ENCODE measurements at places on chromosomes 5 and 9.
A peak's percentile ranks its signal among the peaks of the same experiment; 100 is the strongest.

- no peak for DNase-seq
These were observed 578 bp upstream of the TNFAIP8 start for GRCh38 chr5:119355244-119355638.

- DNase-seq: no peak
These were observed 51.9 kb upstream of the IFNK start for GRCh38 chr9:27472195-27472594.

- no peak for DNase-seq
These were observed 31.6 kb downstream of the DTWD2 start for GRCh38 chr5:118956727-118957126.

DNA sequence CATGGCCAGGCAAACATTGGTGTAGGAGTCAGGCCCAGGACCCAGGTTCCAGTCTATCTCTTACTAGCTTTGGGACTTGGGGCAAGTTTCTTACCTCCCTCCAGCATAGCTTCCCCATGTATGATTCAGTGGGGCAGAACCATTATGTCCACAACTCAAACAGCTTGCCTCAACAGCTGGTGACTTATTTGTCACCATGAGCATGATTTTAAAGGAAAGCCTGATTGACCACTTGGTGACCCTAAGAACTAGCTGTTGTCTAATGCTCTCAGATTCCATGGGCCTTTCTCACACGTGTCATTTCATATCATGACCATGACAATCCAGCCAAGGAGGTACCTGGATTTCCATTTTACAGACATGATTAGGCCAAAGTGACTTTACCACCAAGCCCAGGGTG, 126.4 kb downstream of the TTLL11 start:
- DNase-seq: no peak

DNA sequence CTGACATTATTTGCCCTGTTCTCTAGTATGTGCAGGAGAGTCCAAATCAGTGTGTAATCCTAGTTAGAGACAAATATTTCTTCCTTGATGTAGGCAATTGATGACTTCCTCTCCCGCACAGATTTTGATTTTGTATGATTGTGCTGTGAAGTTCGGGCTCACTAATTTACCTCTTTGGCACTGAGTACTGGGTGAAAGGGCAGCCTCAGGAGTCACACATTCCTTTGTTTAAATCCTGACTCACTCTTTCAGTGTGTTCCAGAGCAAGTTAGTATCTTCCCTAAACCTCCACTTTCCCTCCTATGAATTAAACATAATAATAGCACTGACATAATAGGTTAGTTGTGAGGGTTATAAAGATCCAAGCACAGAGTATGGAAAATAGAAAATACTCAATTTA, 269.7 kb downstream of the ISL1 start:
- DNase-seq: no peak

- no peak for DNase-seq
These were observed 10.2 kb upstream of the SLC1A3 start for GRCh38 chr5:36596247-36596646.

DNA sequence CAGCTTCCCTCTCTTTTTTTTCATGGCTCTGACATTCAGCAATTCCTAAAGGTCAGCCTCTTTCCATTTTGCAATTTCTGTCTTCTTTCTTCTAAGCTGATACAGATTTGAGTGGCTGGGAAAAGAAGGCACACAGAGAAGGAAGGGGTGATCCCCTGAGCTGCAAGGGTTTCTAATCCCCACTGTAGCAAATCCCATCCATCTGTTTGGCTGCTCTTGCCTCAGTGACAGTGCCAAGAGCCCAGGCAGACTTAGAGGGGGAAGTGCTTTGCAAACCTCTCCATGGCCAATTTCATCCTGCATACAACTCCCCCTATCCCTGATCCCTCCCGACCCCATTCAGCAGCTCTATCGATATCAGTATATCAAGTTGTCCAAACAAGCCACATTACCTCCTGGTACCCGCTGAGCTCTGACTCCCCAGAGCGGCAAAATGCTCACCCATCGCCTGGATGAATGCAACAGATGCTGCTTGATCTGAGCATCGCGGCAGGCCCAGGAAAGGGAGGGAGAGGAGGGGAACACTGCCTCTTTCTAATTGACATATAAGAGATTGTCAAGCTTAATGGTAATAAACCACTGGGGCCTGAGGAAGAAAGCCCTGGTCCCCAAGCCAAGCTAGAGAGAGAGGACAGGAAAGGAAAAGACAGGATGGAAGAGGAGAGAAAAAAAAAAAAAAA, 268.9 kb downstream of the ASTN2 start:
- DNase-seq: no peak

- no peak for DNase-seq
These were observed 62.8 kb upstream of the STC2 start for GRCh38 chr5:173391031-173391430.

DNA sequence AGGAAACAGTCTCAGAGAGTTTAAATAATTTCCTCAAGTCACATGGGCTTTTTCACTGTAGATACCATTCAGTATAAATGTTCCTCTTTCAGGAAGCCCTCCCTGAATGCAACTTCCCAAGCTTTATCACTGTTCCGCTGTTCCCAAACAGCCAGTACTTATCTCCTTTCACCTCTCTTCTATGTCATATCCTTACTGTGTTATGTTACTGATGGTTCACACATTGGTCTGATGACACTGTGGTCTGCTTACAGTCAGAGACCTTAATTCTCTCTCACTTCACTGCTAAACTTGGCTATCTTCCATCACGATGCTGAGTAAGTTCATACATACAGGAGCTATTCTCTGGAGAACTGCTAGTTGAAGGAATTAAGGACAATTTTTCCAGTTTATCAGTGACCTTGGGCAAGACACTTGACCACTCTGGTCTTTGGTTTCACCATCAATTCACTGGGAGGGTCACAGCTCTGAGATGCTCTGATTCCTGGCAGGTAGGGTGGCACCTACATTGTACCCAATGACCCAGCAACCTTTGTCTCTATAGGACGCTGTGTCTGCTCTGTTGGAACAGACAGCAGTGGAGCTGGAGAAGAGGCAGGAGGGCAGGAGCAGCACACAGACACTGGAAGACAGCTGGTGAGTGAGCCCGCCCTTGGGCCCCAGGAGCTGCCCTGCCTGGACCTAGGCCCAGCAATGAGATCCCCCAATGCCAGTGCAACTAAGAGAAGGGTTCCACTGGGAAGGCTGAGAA, 42.1 kb upstream of the RARS1 start:
- no peak for DNase-seq

- DNase-seq: no peak
These were observed 93.4 kb downstream of the DAB2IP start for GRCh38 chr9:121744687-121745395.

- DNase-seq: no peak
These were observed 7.0 kb downstream of the DIPK1B start for GRCh38 chr9:136719195-136719880.

- no peak for DNase-seq
These were observed 69.4 kb downstream of the NPR3 start for GRCh38 chr5:32780508-32780919.

GRCh38 chr5:127111112-127111511, 37.8 kb upstream of the C5orf63 start:
- no peak for DNase-seq

GRCh38 chr5:173846929-173847501, 41.1 kb upstream of the CPEB4 start:
- DNase-seq: no peak

GRCh38 chr5:17817990-17818389, 183.7 kb downstream of the TAF11L14 start:
- DNase-seq: no peak

GRCh38 chr9:137465000-137465719, 6.0 kb upstream of the NSMF start:
- no peak for DNase-seq

DNA sequence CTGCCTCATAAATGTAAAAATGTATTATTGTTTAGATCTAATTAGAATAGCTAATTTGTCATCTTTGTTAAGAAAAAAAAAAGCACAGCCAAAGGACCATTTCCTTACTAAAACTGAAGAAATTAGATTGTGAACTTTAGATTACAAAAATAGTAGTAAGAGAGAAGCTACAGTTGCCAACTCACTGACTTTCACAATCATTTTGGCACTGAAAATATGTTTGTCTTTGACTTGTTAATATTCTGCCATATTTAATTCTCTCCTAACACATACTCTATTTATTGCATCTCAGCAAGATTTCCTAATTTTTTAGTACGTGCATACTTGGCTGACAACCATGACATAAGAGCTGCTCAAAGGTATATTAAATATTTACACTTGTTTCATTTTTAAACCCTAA, 297.1 kb downstream of the TUSC1 start:
- no peak for DNase-seq

DNA sequence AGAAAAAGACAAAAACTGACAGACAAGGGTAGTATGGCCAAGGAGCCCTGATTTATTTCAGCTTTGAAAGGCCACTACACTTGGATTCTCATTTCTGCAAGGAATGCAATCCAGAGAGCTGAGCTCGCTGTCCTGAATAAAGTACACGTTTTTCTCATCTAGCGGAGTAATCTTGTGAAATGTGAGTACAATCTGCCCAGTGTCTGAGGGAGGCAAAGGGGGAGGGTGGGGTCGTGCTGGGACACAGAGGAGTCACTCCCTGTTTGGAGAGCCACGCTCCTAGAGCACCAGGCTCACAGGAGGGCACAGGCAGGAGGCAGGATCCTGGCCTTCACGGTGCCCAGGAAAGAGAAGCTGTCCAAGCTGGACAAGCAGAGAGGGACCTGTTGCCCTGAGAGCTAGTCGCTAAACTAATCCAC, 51.0 kb upstream of the IFNK start:
- no peak for DNase-seq

- no peak for DNase-seq
These were observed 219.5 kb downstream of the PCSK5 start for GRCh38 chr9:76109953-76110352.

DNA sequence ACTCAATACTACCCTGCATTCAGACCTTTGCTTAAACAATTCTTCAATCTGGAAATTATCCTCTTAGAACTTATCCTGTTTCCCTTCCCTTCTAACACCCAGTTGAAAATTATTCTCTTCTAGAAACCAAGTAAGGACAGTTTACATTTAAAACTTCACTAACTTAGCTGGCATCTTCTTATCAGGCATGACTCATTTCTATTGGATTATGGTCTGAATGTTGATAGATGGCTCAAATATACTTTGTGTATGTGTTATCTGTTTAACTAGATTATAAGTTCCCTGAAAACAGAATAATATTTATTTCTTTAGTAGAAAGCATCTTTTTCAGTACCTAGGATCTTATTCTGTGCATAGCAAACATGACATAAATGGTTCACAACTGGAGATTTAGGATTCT, 161.9 kb downstream of the PPP2R2B start:
- no peak for DNase-seq

DNA sequence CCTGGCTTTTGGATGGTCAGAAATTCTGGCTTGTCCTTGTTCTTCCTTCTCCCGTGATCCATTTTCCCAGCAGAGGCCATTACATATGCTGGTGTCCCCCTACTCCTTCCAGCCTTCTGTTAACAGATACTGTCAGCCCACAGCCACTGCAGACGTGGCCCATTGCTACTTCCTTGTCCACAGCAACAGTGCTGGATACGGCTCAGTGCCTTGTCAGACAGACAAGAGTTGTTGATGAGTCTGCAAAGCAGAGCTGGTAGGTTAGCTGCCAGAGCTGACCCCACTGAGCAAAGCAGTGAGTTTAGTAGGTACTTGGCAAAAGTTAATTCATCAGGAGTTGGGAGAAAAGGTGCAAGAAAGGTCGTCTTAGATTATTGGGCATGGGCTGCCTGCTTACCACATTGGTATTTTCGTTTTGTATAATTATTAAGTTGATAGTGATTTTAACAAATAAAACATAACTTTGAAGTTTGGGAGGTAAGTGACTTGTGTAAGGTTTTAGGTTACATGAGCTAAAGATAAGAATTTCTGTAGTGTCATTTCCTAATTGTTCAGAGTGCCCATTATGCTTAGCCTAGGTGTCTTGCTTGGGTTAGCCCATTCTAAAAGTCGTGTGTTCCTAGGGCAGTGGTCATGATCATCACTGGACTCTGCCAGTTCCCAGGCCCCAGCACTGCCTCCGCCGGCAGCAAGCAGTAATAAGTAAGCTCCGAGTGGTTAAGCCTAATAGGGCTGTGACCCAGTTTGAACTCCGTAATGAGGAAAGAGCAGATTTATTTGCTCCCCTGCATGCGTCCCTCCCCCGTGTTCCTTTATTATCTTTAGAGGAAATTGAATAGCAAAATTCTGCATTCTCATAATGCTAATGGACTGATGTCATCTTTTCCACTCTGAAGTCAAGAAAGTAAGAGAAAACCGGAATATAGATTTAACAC, 292.0 kb downstream of the FANCC start:
- DNase-seq: peak; percentile 56

DNA sequence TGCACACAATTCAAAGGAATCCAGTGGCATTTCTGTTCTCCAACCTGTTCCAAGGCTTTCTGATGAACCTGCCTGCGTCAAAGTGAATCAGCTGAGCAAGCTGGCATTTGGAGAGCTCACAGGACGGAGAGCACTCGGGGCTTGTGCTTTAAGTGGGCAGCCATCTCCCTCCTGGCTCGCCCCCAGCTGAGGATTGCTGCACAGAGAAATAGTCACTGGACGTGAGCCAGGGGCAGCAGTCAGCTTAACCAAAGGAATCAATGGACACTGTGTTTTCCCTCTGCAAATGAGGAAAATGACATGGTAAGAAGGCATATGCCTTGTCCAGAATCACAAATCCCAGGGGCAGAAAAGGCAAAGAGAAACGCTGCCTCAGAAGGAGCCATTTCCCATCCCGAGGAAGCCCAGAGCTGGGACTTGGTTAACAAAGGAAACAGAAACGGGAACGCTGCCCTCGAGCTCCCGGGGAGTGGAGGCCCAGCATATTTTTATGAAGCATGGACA, 299.4 kb downstream of the ZSWIM6 start:
- DNase-seq: peak; percentile 26

GRCh38 chr5:159800131-159800840, 116.0 kb upstream of the ADRA1B start:
- no peak for DNase-seq

- DNase-seq: no peak
These were observed 2.6 kb downstream of the GLIS3 start for GRCh38 chr9:4297151-4297785.

DNA sequence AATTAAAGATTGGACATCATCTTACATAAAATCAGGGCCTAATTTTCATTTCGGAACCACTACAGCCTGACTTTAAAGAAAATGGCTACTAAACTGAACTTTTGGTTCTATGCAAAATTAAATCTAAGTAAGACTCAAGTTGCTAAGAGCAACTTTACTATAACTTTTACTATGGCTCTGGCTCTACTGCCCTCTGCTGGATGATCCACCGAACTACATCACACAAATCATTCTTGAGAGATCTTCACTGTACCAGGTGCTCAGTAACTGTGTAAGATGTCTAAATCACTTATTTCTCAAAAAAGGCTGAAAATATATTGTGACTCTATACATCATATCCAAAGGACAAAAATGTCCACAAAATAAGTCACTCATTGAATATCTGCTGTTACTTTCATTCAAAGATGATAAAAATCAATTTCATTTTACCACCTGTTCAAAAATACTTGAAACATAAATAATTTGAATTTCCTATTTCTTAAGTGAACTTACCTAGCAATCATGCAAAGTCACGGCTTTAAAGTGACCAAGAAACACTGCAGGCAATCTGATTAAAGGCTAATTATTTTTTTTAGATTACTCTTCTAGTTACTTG, 13.5 kb downstream of the MOCS2 start:
- DNase-seq: peak; percentile 71

Data from NCI-H2029 treated with DMSO at 0.1 percent for 48 hours (cell line).